ENCODE measurements at places on chromosomes 12 and 14. TPM values are rescaled to one million over a fixed set of nuclear protein-coding genes. Genes with fewer than 3 reads are reported as not detected.

FOXN4 gene
- 0.52 TPM for total RNA-seq

TOMM20L gene
- not detected for total RNA-seq

DNA sequence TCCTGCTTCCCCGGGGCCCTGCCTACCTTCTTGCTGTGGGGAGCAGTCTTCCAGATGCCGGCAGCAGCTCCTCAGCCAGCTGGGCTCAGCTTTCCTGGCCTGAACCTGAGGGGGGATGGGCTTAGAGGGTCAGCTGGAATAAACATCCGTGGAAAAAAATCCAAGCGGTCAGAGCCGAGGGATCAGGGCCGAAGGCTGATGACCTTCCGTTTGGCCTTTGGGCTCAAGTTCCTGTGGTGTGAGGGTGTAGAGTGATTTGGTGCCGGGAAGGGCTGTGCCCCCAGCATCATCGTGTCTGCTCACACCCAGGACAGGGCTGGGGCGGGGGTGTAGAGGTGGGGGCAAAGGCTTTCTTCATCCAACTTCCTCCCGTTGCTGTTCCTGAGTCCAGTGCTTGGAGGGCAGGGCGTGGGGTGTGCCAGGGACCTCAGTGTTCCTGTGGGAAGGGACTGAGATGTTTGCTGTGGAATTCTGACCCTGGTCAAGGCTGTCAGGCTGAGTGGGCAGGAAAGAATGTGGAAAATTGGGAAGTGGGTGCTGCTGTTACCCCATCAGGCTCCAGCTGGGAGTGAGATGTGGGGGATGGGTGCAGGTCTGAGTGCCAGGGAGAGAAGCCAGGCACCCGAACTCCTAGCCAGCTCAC, 2.6 kb downstream of the SMIM41 start:
- peaks cover 1% of the 10 kb centered on the region for H3K36me3 ChIP-seq
- no peak overlapping the region for H3K4me3 ChIP-seq
- H3K4me1 ChIP-seq, result no peaks in the 10 kb centered on the region
- no peaks in the 10 kb centered on the region for H3K27me3 ChIP-seq
- no peak overlapping the region for H3K27ac ChIP-seq
- no peak for DNase-seq

- peaks cover 7% of the 10 kb centered on the region for H3K27me3 ChIP-seq
- H3K4me3 ChIP-seq, result no peak overlapping the region
- no peak overlapping the region for H3K27ac ChIP-seq
- no peaks in the 10 kb centered on the region for H3K4me1 ChIP-seq
Measured at GRCh38 chr14:94771158-94771905, 1.4 kb upstream of the GSC start.

DNA sequence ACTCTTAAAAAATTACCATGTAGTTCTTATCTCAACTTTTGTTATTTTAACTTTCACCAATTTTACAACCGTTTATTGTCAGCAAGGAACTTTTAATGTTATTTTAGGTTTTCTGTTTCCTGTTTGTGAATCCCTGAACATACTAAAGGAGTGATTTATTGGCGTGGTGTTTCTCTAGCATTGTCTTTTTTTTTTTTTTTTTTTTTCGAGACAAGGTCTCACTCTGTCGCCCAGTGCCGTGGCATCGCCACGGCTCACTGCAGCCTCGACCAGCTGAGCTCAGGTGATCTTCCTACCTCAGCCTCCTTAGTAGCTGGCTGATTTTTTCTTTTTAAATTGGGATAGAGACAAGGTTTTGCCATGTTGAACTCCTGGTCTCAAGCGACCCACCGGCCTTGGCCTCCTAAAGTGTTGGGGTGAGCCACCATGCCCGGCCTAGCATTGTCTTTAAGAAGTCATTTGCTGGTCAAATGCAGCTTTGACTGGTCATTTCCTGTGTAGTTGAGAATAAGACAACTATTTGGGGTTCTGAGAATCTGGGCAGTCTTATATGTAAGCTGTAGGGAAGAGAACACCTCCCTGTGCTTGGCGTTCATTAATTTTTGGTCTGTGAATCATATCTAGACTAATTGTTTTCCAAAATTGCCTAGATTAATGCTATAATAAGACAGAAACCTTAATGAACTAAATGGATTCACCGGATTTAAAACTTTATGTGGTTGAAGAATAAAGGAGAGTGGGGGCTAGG, 2.1 kb downstream of the WASHC4 start:
- no peaks in the 10 kb centered on the region for H3K27me3 ChIP-seq
- peaks cover 27% of the 10 kb centered on the region for H3K4me1 ChIP-seq
- H3K36me3 ChIP-seq, result peaks cover 2% of the 10 kb centered on the region
- H3K4me3 ChIP-seq, result no peak overlapping the region

DNA sequence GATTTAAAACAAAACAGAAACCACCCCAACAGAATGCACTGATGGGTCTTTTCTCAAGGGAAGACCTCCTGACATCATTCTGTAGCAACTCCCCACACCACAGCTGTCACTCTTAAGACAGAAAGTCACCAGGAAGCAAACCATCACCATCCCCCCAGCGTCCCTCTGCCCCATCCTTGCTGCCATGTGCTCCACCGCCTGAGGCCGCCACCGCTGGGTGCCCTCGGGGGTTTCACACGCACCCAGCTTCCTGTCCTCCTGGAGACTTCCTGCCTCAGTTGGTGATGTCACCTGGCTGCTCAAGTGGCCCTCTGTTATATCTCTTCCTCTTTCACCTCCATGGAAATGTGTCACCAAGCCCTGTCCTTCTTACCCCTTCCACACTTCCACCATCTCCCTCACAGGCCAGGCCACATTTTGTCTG, 71.4 kb upstream of the GPR68 start:
- peaks cover 15% of the 10 kb centered on the region for H3K4me1 ChIP-seq
- H3K27ac ChIP-seq, result no peak overlapping the region
- H3K27me3 ChIP-seq, result no peaks in the 10 kb centered on the region
- peaks cover 4% of the 10 kb centered on the region for H3K36me3 ChIP-seq
- no peak overlapping the region for H3K4me3 ChIP-seq

GRCh38 chr14:34596891-34597290, 33.1 kb downstream of the SNX6 start:
- no peak overlapping the region for H3K27ac ChIP-seq
- peaks cover 55% of the 10 kb centered on the region for H3K36me3 ChIP-seq
- H3K27me3 ChIP-seq, result no peaks in the 10 kb centered on the region
- DNase-seq, result no peak
- no peak overlapping the region for H3K4me3 ChIP-seq

- no peaks in the 10 kb centered on the region for H3K4me1 ChIP-seq
- H3K27me3 ChIP-seq, result no peaks in the 10 kb centered on the region
- no peak overlapping the region for H3K4me3 ChIP-seq
- peaks cover 5% of the 10 kb centered on the region for H3K36me3 ChIP-seq
- DNase-seq, result no peak
Measured at GRCh38 chr14:69373104-69373503, 25.0 kb downstream of the ERH start.

DNA sequence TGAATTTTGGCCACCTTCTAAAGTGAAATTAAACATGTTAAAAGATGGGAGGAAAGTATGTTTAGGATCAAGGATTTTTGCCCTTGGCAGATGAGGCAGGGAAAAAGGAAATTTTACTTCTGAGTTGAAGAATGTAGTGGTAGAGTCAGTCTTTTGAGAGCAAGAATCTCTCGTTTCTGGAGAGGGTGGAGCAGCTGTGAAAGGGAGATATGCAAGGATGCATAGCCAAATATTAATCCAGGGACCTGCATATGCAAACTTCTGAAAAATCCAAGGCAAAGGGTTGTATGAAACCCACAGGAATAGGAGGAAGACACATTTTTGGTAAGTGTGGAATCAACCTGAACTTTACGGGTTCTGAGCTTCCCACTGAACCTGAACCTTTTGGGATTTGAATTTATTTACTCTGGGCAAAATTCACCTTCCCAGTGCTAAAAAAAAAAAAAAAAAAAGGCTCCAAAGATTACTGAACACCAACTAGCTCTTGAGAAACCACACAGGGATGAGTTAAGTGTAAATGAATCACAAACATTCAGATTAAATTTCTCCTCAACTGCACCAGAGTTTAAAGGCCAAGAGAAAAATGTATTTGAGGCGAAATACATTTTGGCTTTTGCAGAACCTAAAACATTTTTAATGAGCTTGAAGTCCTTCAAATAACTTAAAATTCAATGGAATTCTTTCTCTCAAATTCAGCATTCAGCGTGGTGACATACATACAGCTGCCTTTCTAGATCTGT, 187.1 kb upstream of the CDKN3 start:
- DNase-seq, result no peak
- H3K27ac ChIP-seq, result no peak overlapping the region
- no peak overlapping the region for H3K4me3 ChIP-seq
- no peaks in the 10 kb centered on the region for H3K36me3 ChIP-seq

DNA sequence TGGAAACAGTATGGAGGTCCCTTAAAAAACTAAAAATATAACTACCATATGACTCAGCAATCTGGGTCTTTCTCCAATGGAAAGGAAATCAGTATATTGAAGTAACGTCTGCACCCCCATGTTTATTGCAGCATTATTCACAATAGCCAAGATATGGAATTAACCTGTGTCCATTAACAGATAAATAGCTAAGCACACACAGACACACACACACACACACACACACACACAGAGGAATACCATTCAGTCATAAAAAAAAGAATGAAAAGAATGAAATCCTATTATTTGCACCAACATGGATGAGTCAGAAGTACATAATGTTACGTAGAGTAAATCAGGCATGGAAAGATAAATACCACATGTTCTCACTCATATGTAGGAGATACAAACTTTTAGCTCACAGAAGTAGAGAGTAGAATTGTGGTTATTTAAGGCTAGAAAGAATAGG, 4.7 kb downstream of the KLRK1 start:
- H3K27ac ChIP-seq, result no peak overlapping the region
- no peak overlapping the region for H3K4me3 ChIP-seq
- no peaks in the 10 kb centered on the region for H3K36me3 ChIP-seq
- DNase-seq, result no peak

- H3K36me3 ChIP-seq, result no peaks in the 10 kb centered on the region
- no peaks in the 10 kb centered on the region for H3K27me3 ChIP-seq
- no peak for DNase-seq
- peaks cover 22% of the 10 kb centered on the region for H3K4me1 ChIP-seq
- no peak overlapping the region for H3K27ac ChIP-seq
Measured at GRCh38 chr12:121718653-121719239, 6.2 kb downstream of the TMEM120B start.

GRCh38 chr14:28163233-28163632, 603.4 kb upstream of the FOXG1 start:
- no peak for DNase-seq
- no peaks in the 10 kb centered on the region for H3K36me3 ChIP-seq
- H3K4me3 ChIP-seq, result no peak overlapping the region
- H3K27ac ChIP-seq, result no peak overlapping the region
